ENCODE measurements at places on chromosomes 6 and 20.

DNA sequence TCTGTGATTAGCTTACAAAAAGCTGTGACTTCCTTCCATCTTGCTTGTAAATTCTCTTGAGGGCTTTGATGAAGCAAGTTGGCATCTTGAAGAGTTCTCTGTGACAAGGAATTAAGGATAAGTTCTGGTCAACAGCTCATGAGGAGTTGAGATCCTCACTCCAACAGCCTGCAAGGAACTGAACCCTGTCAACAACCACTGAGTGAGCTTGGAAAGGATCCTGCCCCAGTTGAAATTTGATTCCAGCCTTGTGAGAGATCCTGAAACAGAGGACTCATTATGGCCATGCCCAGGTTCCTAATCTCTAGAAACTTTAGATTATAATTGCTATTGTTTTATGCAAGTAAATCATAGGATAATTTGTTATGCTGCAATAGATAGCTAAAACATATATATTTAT is 133.7 kb downstream of the PTCHD4 start:
- H3K4me3 ChIP-seq: no peak overlapping the region
- H3K36me3 ChIP-seq: peaks cover 6% of the 10 kb centered on the region
- peak; percentile 5 for DNase-seq

- H3K36me3 ChIP-seq: no peaks in the 10 kb centered on the region
- no peak overlapping the region for H3K27ac ChIP-seq
- H3K27me3 ChIP-seq: no peaks in the 10 kb centered on the region
- no peaks in the 10 kb centered on the region for H3K4me1 ChIP-seq
- H3K4me3 ChIP-seq: no peak overlapping the region
- peak; percentile 14 for DNase-seq
Measured at GRCh38 chr6:8225113-8225512, 122.8 kb upstream of the EEF1E1 start.

DNA sequence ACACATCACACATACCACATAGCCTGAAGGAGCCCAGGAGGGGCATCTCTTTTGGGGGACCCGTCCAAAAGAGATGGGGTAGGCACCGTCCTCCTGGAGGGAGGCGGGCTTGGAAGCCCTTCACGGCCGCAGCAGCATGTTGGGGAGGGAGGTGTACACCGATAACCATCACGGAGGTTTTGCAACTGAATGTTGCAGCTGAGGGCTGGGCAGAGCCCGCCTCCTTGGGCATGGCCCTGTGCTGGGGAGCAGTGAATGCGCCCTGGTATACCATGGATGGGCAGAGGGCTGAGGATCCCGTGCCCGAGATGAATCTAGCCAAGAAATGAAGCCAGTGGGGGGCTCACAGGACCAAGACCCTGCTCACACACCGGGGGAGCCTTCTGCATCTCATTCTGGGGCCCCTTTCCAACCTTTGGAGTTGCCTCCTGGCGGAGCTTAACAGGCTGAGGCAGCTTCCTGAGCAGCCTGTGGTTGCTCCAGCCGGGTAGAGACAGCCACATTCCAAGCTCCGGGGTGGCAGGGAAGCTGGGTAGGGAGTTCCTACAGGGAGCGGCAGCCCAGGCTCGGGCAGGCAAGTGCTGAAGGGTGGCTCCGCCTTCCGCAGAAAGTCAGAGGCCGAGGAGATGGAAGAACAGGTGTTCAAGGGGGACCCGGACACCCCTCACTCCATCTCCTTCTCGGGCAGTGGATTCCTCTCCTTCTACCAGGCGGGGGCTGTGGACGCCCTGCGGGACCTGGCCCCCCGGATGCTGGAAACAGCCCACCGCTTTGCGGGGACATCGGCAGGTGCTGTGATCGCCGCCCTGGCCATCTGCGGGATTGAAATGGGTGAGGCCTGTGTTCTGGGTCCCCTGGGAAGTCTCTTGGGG is at the start of gene PNPLA1:
Gene PNPLA1, plus strand, starts transcription at position 227 of the 872 bp plus-strand sequence. Its CDS starts 400 bp downstream, at position 627.
- no peak within 1 kb of the TSS for H3K4me3 ChIP-seq
- no peaks in the 10 kb centered on the region for H3K36me3 ChIP-seq
- H3K27me3 ChIP-seq: peaks cover 58% of the 10 kb centered on the region
- H3K4me1 ChIP-seq: peaks cover 18% of the 10 kb centered on the region
- H3K27ac ChIP-seq: no peak within 1 kb of the TSS

DNA sequence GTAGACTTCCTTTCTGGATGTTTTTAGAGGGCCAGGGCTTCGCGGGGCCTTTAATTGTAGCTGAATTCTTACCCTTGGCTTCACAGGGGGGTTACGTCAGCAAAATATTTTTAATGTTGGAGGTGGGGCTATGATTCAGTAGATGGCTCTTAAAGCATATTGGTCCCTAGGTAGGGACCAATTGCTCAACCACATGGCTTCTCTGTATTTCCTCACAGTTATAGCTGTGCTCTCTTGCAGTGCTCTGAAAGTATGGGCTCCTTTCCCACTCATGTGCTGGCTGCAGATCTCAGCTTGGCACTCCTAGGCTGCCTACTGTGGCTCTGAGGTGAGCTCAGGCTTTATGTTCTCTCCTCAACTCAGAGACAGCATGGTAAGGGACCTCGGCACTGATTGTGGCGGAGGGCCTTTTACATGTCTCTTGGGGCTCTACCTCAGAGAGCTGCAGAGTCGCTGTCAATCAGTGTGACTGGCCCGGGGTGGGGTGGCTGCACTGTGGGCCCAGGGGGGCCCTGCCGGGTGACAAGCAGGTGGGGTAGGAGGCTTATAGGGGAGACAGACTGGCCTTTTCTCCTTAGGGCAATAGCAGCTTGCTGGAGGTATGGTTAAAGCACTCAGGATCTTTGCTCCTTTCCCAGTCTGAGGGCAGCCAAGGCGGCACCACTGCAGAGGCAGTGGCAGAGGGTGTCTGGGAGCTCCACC is 318.0 kb downstream of the DOK5 start:
- no peaks in the 10 kb centered on the region for H3K4me1 ChIP-seq
- no peak overlapping the region for H3K4me3 ChIP-seq
- DNase-seq: no peak

GRCh38 chr20:57291003-57291402 is 24.6 kb upstream of the BMP7 start:
- no peaks in the 10 kb centered on the region for H3K4me1 ChIP-seq
- H3K4me3 ChIP-seq: no peak overlapping the region
- peak; percentile 4 for DNase-seq
- no peak overlapping the region for H3K27ac ChIP-seq
- no peaks in the 10 kb centered on the region for H3K36me3 ChIP-seq
- H3K27me3 ChIP-seq: peaks cover 84% of the 10 kb centered on the region

GRCh38 chr6:107323133-107323785 is 136.1 kb downstream of the PDSS2 start:
- H3K4me3 ChIP-seq: no peak overlapping the region
- no peak for DNase-seq
- peaks cover 6% of the 10 kb centered on the region for H3K4me1 ChIP-seq
- no peak overlapping the region for H3K27ac ChIP-seq
- H3K27me3 ChIP-seq: no peaks in the 10 kb centered on the region
- no peaks in the 10 kb centered on the region for H3K36me3 ChIP-seq

DNA sequence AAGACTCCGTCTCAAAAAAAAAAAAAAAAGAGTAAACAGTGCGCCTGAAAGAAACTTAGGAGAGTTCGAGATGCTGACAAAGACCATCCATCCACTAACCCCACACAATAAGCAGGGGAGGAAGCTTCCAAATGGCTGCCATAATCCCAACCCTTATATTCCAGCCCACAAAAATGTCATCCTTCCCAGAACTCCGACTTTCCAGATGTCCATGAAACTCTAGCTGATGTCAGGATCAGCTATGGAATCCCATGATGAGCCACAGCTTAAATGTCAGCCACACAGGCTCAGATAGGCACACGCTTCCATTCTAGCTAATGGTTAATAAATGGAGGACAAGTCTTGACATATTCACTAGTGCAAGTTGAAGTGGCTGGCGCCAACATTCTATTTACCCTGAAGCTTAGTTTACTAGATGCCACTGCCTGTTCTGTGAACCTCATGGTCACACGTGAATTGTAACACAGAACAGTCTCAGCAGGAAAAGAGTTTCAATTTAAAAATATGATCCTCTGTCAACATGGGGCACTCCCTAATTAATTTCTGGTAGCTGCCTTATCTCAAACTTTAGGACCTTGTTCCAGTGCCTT is 75.5 kb downstream of the FOXF2 start:
- H3K36me3 ChIP-seq: no peaks in the 10 kb centered on the region
- no peak overlapping the region for H3K4me3 ChIP-seq
- H3K27me3 ChIP-seq: no peaks in the 10 kb centered on the region
- DNase-seq: no peak
- no peak overlapping the region for H3K27ac ChIP-seq
- peaks cover 7% of the 10 kb centered on the region for H3K4me1 ChIP-seq

DNA sequence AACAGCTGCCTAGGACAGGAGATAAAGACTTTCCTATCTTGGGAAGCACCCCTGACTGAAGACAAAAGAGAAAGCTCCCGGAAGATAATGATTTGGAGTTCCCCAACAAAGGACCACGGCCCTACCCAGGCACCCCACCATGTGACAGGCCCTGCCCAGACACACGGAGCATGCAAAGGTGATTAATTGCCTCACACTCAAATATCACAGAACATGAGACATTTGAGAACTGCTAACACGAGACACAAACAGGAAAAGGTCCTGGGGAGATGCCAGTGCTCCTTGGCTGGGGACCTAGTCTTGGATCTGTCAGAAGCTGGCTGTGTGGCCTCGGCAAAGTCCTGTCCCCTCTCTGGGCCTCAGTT is 82.5 kb upstream of the PTPN1 start:
- H3K4me1 ChIP-seq: peaks cover 57% of the 10 kb centered on the region
- peak overlapping the region; percentile 97 for H3K27ac ChIP-seq
- H3K4me3 ChIP-seq: peak overlapping the region; percentile 51
- H3K36me3 ChIP-seq: peaks cover 14% of the 10 kb centered on the region
- peak; percentile 82 for DNase-seq
- no peaks in the 10 kb centered on the region for H3K27me3 ChIP-seq

- no peak overlapping the region for H3K4me3 ChIP-seq
- no peaks in the 10 kb centered on the region for H3K4me1 ChIP-seq
- H3K27ac ChIP-seq: no peak overlapping the region
- peaks cover 21% of the 10 kb centered on the region for H3K36me3 ChIP-seq
- no peaks in the 10 kb centered on the region for H3K27me3 ChIP-seq
Measured at GRCh38 chr6:35360349-35361138, 18.2 kb downstream of the PPARD start.

- DNase-seq: peak; percentile 89
- H3K4me3 ChIP-seq: peak overlapping the region; percentile 70
- no peaks in the 10 kb centered on the region for H3K36me3 ChIP-seq
Measured at GRCh38 chr20:22762576-22763256, 178.3 kb upstream of the FOXA2 start.

- no peak overlapping the region for H3K4me3 ChIP-seq
- peak; percentile 58 for DNase-seq
- H3K27ac ChIP-seq: no peak overlapping the region
- H3K4me1 ChIP-seq: peaks cover 19% of the 10 kb centered on the region
- no peaks in the 10 kb centered on the region for H3K27me3 ChIP-seq
Measured at GRCh38 chr6:111721753-111722154, 116.1 kb upstream of the TRAF3IP2 start.

DNA sequence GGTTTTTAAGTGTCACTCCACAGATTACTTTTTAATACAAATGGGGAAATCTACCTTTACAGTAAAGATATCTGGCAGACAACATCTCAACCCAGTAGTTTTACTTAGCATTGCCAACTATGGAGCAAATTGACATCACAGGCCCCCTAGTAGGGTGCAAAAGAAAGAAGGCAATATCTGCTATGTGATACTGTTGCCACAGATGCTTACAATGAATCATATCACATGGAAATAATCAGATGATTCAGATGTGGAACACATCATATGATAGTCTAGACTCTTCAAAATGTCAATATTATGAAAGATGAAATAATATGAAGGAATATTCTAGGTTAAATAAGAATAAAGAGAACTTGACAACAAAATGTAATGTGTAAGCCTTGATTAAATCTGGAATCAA is 322.5 kb downstream of the BMP2 start:
- no peak for DNase-seq
- H3K36me3 ChIP-seq: peaks cover 7% of the 10 kb centered on the region
- H3K27me3 ChIP-seq: no peaks in the 10 kb centered on the region

DNA sequence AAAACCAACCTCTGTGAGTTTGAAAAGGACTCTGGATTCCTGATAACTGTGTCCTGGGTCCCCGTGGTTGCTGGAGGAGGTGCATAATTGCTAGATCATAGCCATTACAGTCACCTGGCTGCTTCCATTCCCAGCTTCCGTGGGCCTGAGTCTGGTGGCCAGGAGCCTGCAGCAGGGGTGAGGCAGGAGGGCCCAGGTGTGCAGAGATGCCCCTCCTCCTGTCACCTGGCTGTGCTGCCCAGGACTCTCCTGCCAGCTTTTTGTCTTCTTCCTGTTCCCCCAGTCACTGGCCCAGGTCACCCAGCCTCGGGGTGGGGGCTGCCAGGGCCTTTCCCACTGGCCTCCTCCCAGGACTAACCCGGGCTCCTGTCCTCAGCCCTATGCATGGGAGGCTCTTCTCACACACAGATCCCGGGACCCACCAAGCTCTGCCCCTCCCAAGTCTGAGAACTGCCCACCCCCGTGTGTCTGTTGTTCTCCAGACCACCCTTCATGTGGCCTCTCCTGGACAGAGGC is 30.0 kb downstream of the RAET1L start:
- no peak overlapping the region for H3K4me3 ChIP-seq
- DNase-seq: no peak
- H3K4me1 ChIP-seq: no peaks in the 10 kb centered on the region
- H3K27me3 ChIP-seq: peaks cover 43% of the 10 kb centered on the region
- no peak overlapping the region for H3K27ac ChIP-seq

- no peaks in the 10 kb centered on the region for H3K4me1 ChIP-seq
- peaks cover 7% of the 10 kb centered on the region for H3K36me3 ChIP-seq
- H3K27ac ChIP-seq: no peak overlapping the region
- no peak for DNase-seq
- H3K27me3 ChIP-seq: no peaks in the 10 kb centered on the region
Measured at GRCh38 chr20:20440481-20440880, 72.6 kb downstream of the INSM1 start.

- no peak overlapping the region for H3K4me3 ChIP-seq
- H3K36me3 ChIP-seq: no peaks in the 10 kb centered on the region
- no peak for DNase-seq
- H3K4me1 ChIP-seq: no peaks in the 10 kb centered on the region
Measured at GRCh38 chr6:110566346-110567125, 90.1 kb upstream of the SLC22A16 start.

- H3K4me3 ChIP-seq: no peak overlapping the region
- no peaks in the 10 kb centered on the region for H3K27me3 ChIP-seq
- H3K36me3 ChIP-seq: no peaks in the 10 kb centered on the region
- H3K27ac ChIP-seq: no peak overlapping the region
Measured at GRCh38 chr6:134199848-134200606, 117.9 kb downstream of the SGK1 start.

GRCh38 chr6:68238097-68238601 is 396.9 kb upstream of the ADGRB3 start:
- H3K27ac ChIP-seq: peak overlapping the region; percentile 72
- H3K4me1 ChIP-seq: peaks cover 26% of the 10 kb centered on the region
- H3K27me3 ChIP-seq: no peaks in the 10 kb centered on the region
- H3K4me3 ChIP-seq: no peak overlapping the region
- H3K36me3 ChIP-seq: no peaks in the 10 kb centered on the region

- H3K4me3 ChIP-seq: no peak overlapping the region
- no peak overlapping the region for H3K27ac ChIP-seq
- H3K27me3 ChIP-seq: no peaks in the 10 kb centered on the region
- DNase-seq: no peak
- peaks cover 8% of the 10 kb centered on the region for H3K4me1 ChIP-seq
Measured at GRCh38 chr6:4666886-4667513, 109.2 kb upstream of the CDYL start.

GRCh38 chr6:136334853-136335252 is 45.2 kb upstream of the BCLAF1 start:
- H3K36me3 ChIP-seq: no peaks in the 10 kb centered on the region
- no peak for DNase-seq
- H3K4me1 ChIP-seq: no peaks in the 10 kb centered on the region
- H3K4me3 ChIP-seq: no peak overlapping the region
- no peak overlapping the region for H3K27ac ChIP-seq
